ENCODE measurements at places on chromosomes 3 and 15. TPM values are rescaled to one million over a fixed set of nuclear protein-coding genes. Genes with fewer than 3 reads are reported as not detected.

SCAMP5 gene
- total RNA-seq: 0.15 TPM

DPP8 gene
- total RNA-seq: 23.0 TPM

ASB14 gene
- total RNA-seq: not detected

- DNase-seq: no peak
These were observed 2.8 kb downstream of the OCA2 start for GRCh38 chr15:28096411-28096669.

- peak; percentile 54 for DNase-seq
These were observed 28.1 kb downstream of the ZNF589 start for GRCh38 chr3:48268936-48269561.

GRCh38 chr3:185318141-185318540, 44.8 kb upstream of the MAP3K13 start:
- DNase-seq: no peak

GRCh38 chr3:153290268-153291015, 128.4 kb downstream of the RAP2B start:
- DNase-seq: peak; percentile 39

Data from activated naive CD4-positive, alpha-beta T cell treated with anti-CD3 and anti-CD28 coated beads for 36 hours (primary cell).